Sciatic nerve (tissue), 2 donors: ENCODE measurements at places on chromosomes 1 and 21. TPM values are rescaled to one million over a fixed set of nuclear protein-coding genes. Genes with fewer than 3 reads are reported as not detected.

DNA sequence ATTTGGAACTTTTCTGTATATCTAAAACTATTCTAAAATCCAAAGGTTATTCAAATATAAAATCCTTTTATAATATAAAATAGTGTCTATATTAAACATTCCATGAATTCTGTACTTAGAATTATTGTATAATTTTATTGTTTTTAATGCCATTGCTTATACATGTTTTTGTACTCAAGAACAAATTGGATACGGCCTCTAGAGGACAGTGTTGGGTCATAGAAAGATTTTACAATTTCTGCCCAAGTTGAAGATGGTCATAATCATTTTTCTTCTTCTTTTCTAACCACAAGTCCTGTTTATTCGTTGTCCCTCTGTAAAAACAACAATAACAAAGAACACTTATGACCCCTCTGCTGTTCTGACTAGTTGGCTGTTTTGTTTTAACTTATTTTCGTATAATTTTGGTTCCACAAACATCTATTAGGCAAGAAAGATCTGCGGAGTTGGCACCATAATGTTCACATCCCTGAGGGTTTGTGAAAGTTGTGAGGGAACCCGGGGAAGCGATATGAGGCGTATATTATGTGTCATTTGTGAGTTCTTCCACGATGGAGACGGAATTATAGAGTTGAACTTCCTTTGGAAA, 75.7 kb upstream of the KIF26B start:
- no peak for DNase-seq

GRCh38 chr1:53311702-53312305, 16.1 kb downstream of the LRP8 start:
- no peak for DNase-seq

- peak; percentile 35 for DNase-seq
These were observed 203.9 kb downstream of the TOMM20 start for GRCh38 chr1:234924450-234925355.

GRCh38 chr1:232096751-232097150, 470.2 kb downstream of the DISC1 start:
- DNase-seq, result no peak

GRCh38 chr1:147565189-147565980, 24.1 kb downstream of the BCL9 start:
- no peak for DNase-seq

DNA sequence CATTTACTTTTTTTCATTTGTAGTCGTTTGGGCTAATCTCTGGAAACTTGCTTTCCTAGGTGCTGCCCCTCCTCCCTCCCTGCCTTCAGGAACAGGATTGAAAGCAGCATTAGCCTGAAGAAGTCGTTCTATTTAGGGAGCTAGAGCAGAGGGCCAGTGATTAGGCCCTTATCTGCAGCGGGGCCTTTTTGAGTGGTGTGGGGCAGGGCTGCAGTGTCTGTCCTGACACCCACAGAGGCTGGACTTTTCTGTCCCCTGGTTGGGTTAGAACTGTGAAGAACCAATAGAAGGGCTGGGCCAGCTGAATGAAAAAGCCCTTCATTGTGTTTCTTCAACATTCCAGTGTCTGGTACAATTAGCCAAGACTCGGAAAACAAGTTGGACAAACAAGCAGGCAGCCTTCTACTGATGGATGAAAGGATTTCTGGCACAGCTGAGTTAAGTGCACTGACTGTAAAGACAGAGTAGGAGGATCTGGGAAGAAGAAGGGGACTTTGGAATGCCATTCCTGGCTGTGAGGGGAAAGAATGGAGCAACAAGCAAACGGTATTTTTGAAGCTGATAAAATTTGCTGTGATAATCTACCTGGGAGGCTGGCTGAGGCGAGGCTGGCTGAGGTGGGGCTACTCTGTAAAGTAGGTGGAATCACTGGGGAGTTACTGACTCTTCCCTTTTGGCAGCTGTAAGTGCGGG, 9.7 kb downstream of the MACF1 start:
- no peak for DNase-seq

DNA sequence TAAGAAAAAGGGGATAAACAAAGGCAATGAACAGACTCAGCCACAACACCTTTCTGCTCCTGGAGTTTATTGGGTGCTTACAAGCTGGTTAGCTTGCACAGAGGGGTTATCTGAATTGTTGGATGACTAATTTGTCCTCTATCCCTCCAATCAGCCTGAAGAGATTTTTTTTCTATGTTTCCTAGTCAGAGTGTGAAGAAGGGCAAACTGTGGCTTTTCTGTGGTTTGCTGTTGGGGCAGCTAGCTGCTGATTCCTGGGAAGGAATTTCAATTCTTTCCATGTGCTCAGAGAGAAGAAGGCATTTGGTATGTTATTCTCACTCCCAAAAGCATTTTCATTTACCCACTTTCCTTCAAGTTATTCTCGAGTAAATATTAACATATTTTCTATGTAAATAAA, 48.6 kb downstream of the PCP4 start:
- DNase-seq, result no peak

- DNase-seq, result no peak
These were observed 171.4 kb downstream of the TGFB2 start for GRCh38 chr1:218516526-218516925.

DNA sequence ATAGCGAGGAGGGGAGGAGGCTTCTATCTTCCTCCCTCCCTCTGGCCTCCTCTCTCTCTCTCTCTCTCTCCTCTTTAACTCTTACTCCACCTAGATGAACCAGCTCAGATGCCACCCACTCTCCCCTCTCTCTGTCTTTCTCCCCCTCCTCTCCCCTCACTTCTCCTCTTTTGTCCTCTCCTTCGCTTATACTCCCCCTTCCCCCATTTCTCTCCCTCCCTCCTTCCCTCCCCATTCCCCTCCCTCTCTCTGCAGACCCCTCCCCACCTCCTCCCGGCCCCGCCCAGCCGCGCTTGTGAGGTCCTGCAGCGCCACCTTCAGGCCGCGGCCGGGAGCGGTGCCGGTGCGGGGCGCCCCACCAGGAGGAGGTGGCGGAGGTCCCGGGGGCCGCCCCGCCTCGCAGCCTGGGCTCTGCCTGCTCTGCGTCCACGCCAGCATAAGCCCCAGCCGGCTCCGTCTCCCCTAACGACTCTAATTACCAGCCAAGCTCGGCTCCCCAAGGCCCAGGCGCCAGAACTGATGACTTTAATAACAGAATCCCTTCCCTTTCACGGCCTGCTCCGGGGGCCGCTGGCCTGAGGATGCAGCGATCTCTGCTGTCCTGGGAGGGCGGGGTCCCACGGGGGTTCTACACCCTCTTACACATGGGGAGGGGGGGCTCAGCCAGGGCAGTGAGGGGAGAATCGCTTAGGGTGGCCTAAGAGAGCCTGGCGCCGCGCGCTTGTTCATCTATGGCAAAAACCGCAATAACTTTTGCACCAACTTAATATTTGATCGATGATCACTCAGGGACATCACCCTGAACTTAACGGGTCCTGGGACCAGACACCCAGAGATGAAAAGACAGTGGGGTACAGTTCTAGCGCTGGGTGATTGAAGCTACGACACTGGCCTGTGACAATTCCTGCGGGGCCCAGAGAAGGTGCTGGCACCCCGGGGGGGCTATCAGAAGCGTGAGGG, 637.3 kb downstream of the MATN1 start:
- DNase-seq, result peak; percentile 70

GRCh38 chr1:162091681-162092524, 22.4 kb downstream of the NOS1AP start:
- DNase-seq, result no peak

NBPF6 gene
- not detected for total RNA-seq

- DNase-seq, result no peak
These were observed 13.6 kb downstream of the ATP1B1 start for GRCh38 chr1:169120066-169120465.

PKLR gene
- not detected for total RNA-seq

SUMO3 gene
- total RNA-seq, result 65.5 TPM

GRCh38 chr1:77036560-77036959, 169.3 kb downstream of the ST6GALNAC5 start:
- no peak for DNase-seq

GRCh38 chr1:100735244-100735643, 15.7 kb downstream of the VCAM1 start:
- DNase-seq, result no peak

GRCh38 chr1:1298861-1299685, 8.7 kb downstream of the ACAP3 start:
- no peak for DNase-seq

SH3BGRL3 gene
- total RNA-seq, result 106 TPM

DNA sequence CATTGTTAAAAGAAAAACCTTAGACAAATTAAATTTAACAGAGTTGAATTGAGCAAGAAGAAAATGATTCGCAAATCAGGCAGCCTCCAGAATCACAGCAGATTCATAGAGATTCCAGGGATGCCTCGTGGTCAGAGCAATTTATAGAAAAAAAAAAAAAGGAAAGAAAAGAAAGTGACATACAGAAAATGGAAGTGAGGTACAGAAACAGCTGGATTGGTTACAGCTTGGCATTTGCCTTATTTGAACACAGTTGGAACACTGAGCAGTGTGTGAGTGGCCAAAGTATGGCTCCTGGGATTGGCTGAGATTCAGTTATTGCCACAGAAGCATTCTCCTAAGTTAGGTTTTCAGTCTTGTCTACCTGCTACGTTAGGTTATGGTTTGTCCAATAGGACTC, 9.1 kb upstream of the C21orf91 start:
- no peak for DNase-seq

FOXE3 gene
- 0.27 TPM for total RNA-seq

- DNase-seq, result no peak
These were observed 61.7 kb upstream of the ANGPTL1 start for GRCh38 chr1:178932552-178932906.

DNA sequence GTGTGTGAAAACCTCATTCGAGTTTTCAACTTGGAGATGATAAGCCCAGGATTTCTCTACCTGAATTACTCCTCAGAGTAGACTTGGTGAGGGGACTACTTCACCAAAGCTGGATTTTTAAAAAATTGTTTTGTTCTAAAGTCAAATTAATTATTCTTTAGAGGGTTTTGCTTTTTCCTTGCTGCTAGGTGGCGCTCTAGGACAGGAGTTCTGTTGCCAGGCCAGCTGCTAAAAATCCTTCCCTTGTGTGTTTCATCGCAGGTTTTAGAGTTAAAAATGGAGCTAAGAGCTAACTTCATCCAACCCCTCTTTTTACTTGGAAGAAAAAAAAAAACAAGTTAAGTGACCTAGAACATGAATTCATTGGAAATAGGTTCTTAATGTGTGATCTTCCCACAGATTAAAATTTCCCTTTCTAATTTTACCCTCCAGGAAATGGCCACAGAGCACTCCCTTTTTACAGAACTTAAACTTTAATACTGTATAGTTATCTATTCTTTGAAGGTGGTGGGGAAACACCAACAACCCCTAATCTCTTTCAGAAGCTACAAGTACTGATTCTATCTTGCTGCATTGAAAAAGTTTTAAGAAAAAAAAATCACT, 36.7 kb upstream of the FAM163A start:
- DNase-seq, result peak; percentile 70

GRCh38 chr1:109873278-109874175, 37.1 kb upstream of the CSF1 start:
- no peak for DNase-seq

S100A7 gene
- total RNA-seq, result 0.85 TPM

PEX19 gene
- 71.1 TPM for total RNA-seq

- DNase-seq, result peak; percentile 38
These were observed 35.2 kb downstream of the RRP1 start for GRCh38 chr21:43824333-43825241.

DMBX1 gene
- total RNA-seq, result 0.13 TPM

DNA sequence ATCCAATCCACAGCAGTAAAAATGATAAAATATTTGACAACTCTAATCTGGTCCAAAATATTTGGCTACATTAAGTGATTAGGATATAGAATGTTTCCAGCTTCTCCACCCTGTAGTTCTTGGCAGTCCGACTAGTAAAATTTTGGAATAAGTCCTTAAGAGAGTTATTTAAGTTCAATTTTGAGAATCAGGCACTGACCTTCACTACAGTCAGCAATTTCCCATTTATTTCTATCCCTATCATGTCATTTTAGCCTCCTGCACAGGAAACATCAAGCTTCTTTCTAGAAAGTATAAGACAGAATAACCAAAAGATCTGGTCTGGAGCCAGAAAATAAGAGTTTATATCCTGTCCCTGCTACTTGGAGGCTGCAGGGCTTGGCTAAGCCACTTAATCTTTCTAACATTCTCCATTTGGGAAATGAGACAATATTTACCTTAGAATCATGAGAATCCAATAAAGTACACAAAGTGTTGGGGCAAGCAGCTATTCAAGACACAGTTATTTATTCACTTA, 162.2 kb downstream of the DPYD start:
- DNase-seq, result no peak
